ENCODE measurements at places on chromosomes 11 and 22.

DNA sequence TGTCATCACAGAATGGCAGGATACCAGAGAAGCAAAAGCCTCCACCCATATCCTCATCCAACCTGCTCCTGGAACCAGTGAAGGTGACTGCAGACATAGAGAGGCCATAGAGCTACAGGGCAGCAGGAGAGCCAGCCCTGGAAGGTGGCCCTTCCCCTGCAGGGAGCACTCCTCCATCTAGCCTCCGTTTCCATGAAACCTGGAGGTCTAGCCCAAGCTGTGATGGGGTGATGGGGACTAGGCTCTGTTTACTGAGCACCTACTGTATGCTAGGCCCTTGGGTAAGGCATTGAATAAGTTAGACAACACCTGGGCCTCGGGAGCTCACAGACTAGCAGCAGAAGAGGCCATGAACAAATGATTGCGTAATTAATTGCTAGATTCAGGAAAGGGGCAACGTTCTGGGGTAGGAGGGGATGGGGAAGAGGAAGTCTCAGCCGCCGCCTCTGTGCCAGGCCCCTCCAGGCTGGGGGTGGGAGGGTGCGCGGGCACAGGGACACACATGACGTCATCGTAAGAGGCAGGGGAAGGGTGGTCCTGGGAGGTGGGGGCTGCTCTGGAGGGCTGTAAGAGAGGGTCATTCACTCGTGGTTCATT lies 784 bp upstream of the SYNGR1 start:
- no peak for DNase-seq

GRCh38 chr11:109939166-109939810 lies 153.9 kb upstream of the ZC3H12C start:
- no peak for DNase-seq

- no peak for DNase-seq
These were observed 28.5 kb upstream of the CCDC34 start for GRCh38 chr11:27391331-27392015.

DNA sequence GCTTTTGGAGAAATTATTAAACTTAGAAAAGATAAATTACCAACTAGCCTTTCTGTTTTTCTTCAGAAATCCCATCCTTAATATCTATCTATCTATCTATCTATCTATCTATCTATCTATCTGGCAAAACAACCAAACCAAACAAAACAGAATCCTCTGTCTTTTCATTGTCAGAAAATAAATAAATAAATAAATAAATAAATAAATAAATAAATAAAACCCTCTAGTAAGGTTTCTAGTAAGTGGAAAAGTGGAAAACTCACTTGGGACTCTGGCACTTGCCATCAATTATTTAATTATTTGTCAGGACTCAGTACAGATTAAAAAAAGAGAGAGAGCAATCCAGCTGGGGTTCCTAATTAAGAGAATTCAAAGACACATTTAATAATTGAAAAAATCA lies 556.2 kb upstream of the CHORDC1 start:
- DNase-seq = no peak

DNA sequence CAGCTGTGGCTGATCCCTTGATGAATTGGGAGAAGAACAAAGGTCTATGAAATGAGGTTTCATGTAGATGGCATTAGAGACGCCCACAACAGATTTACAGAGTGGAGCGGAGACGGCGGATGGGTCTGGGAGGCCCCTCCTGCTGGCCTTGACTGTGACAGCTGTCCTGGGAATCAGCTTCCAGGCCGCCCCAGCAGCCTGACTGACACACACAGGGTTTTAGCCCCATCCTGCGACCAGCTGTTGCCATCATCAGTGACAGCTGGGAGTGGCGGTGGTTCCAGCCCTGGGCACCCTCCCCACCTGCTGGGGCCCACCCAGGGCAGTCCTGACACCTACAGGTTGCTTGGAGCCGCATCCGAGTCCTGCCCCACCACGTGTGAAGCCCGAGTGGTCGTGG lies 64.0 kb upstream of the PPP6R3 start:
- no peak for DNase-seq

DNA sequence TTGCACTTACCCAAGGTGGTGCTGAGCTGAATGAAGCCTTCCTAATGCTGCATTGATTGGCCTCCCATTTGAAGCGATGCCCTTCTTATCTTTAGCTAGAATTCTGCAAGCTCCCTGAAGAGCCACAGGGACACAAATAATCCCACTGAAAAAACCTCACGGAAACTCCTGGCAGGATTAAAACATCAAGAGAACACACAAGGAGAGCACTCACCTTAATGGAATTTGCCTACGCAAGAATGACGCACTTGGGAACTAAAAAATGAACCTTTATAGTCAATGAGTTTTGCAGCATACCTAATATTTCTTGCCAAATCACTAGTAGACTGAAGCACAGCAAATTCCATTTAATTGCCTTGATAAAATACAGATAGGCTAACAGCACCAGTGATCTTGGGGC lies 232.8 kb upstream of the UBASH3B start:
- no peak for DNase-seq

All from sciatic nerve (tissue), 2 donors.